ENCODE measurements at places on chromosomes 2 and 18.

DNA sequence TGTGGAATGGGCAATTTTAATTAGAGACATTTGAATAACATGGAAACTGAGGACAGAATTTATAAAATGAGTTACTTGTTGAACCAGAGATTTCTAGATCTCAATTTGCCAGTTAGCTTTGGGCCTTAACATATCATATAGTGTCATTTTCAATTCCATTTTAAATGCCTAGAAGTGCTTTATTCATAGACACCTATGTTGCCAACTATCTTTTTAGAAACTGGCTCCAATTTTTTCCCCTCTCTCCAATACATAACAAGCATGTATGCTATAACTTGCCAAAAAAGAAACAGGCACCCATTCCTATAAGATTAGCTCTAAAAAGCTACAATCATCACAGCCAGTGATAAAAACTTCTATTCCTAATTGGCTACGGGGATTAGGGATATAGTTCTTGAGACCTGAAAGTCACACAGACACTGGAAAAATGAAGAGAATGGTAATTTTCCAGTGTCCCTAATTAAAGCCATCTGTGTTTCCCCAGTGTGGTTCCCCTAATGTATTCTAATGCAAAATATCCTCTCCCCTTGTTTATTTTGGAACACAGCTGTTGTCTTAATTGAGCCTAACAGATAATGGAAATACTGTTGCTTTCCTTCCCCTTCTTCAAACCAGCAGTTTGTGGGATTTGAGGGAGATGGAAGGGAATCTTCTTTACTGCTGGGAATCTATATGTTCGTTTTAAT, 205.5 kb upstream of the FSHR start:
- no peak for DNase-seq

DNA sequence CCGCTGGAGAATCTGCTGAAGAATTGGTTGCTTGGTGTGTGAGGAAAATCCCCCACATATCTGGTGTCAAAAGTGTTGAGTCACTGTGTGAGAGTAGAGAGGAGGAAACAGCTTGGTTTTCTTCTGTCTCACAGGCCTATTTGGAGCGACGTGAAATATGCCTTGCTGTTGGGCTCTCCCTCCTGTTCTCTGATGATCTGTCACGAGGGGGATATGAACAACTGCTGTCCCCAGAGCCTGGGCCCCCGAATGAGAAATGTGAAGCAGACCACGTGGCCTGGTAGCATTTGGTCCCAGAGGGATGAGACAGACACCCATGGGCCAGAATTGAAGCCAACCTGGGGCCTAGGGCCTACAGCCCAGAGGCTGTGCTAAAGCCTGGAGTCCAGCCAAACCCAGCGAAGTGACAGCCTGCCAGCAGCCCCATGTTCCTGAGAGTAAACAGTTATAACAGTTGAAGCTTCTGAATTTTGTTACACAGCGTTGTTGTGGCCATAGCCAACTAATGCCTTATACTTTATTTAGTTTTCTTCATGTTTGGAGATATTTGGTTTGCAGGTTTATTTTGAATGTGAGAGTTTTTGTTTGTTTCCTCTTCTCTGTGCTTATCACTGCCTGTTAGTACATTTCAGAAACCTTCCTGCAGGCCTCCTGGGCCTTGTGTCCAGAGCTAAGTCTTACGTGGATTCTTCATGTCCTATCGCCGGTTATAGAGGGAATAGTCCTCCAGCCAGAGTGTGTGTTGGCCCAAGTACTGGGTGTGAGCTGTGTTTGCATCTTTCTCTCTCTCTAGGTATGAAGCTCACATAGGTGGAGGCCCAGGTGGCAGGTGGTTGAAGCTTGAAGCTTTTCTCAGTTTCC, 18.7 kb upstream of the COLEC12 start:
- DNase-seq = no peak

DNA sequence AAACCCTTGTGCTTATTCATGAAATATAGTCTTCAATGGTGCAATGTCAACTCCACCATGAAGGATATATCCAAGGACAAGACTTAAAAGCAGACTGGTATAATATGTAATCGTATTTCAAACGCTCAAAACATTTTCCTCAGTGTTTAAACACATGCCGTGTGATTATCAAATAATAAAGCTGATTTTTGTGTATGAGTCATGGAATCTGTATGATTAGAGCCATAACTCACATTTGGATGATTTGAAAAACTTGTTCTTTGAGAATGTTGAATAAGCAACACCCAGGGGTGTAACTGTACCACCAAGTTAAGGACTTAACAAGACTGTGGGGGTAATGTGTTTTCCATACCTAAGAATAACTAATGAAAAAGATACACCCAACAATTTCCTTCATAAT, 215.3 kb downstream of the STK39 start:
- DNase-seq = no peak

- no peak for DNase-seq
These were observed 272.7 kb downstream of the CD226 start for GRCh38 chr18:69674966-69675365.

DNA sequence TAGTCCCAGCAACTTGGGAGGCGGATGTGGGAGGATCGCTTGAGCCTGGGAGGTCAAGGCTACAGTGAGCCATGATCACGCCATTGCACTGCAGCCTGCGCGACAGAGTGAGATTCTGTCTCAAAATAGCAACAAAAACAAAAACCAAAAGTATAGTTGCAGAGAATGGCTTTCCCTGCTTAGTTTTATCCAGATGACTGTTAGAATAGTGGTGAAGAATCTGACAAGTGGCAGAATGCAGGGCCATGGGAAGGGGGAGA, 53.8 kb downstream of the NEDD4L start:
- no peak for DNase-seq

DNA sequence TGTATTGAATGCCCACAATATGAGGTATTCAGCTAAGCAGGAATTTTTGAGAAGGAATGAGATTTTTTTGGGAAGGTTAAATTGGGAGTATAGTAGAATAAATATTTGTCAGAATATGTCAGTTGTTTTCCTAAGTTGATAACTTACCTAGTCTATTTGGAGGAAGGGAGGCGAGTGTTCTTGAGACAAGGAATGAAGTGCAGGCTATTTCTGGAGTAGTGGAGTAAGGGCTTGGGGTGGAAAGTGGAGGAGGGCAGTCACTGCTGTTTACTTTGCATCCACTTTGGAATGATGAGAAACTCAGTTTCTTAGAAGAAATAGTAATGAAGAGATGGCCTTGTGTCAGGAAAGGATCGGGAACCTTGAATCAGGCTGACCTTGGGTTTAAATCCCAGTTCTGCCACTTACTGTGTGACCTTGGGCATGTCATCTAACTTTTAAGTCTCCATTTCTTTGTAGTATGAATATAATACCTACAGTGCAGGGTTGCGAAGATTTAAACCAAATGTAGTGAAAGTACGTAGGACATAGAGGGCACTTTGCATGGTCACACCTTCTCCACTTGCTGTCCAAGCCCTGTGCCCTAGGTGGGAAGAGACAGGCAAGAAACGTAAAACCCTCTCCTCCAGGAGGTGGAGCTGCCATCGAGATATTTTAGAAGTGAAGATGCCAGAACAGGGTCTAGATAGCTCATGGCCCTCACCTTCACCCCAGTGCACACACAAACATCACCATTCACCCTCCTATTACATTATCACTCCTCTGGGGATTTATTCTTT, 25.2 kb upstream of the CYP27A1 start:
- no peak for DNase-seq

DNA sequence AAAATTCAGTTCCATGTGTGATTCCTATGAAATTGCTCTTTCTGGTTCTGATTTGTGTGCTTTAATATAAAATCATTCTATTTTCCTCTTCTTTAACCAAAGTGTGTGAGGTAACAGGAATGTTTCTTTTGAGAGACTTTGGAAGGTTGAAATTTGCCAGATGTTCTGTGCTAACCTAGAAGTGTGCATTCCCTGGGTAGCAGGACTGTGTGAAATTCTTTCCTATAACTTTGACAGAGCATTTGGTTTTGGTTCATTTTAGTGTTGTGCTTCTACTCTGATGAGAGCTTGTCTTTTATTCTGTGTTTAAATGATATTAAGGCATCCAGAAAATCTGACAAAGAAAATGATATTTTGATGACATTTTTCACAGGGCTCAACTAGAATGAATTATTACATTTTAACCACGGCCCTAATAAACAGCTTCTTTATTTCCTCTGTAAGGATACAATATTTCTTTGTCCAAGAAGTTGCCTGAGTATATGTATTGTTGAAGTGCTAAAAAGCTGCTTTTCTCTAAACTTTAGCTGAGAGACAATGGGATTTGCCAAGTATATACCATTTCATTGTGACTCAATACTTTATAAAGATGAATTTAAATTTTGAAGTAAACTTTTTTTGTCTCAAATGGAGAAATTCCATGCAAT, 34.7 kb upstream of the DLX1 start:
- no peak for DNase-seq

DNA sequence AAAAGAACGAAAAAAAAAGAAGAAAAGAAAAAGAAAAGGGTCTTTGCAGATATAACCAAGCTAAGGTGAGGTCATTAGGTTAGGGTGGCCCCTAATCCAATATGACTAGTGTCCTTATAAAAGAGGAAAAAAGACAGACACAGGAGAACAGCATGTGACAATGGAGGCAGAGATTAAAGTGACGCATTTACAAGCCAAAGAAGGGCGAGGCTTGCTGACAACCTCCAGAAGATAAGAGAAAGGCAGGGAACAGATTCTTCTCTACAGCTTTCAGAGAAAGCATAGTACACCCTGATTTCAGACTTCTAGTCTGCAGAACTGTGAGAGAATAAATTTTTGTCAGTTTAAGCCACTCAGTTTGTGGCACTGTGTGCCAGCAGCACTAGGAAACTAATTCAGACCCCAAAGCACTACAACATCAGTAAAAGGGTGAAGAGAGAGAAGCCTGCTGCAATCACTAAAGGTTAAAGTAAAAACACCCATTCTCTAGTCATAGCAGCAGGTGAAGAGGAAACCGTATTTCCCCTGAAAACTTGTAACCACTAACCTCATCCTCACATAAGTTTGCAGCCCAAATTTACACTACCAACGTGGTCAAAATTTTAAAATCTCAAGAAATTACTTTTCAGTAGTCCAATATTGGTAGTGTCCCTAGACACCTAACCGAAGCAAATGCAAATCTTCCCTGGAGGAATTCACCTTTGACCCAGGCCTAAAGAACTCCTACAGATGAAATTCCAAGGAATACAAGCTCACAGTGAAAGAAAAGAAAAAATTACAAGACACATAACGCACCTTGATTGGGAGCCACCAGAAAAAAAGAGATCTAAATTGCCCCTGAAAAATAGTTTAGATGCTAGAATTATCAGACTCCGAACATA, 17.5 kb downstream of the REEP1 start:
- no peak for DNase-seq

DNA sequence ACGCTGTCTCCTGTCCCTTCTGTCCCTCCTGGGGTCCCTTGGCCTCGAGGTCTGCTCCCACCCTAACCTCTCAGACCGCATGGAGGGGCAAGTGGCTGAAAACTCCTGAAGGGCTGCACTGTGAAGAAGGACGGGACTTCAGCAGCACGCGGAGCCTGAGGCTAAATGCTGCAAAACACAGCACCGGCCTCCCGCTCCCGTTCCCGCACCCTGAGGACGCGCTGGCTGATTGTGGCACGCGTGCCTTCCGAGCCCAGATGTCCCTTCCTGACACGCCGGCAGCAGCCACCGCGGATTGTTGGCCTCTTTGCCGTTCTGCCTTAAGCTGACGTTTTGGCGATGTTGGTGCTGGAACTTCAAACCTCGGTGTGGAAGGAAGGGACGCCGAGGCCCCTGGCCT, 125.9 kb upstream of the CTDP1 start:
- DNase-seq = no peak

GRCh38 chr2:231399853-231400680, 4.6 kb downstream of the B3GNT7 start:
- DNase-seq = no peak

DNA sequence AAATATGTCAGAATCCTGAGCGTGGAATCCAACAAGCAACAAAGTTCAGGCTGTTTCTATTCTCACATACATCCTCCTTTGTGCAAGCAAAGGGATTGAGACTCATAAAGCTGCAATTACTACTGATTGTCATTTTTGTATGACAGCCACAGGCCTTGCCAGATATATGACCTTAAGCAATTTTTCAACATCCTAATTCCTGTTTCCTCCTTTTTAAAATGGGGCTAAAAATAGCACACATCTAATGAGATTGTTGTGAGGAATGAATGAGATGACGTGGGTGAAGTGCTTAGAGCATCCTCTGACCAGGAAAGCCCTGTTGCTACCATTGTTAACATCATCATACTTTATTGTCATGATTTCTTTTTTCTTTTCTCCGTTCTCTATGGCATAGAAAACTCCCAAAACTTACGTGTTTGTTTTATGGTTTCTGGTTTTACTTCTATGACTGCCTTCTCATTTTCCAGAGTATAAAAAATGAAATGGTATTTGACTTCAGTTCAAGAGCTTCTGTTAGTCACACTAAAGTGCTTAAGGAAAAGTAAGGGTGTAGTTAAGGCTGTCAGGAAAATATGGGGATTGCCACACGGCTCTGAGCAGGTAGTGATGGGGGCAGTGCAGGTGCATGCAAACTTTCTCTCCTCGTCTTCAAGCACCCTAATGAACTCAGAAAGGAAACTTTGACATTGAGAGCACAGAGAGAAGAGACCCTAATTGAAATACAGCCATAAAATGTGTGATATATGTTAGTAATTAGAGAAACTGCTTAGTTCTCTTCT, 590.6 kb upstream of the NETO1 start:
- no peak for DNase-seq
